ENCODE measurements at places on chromosomes 6 and 20.

DNA sequence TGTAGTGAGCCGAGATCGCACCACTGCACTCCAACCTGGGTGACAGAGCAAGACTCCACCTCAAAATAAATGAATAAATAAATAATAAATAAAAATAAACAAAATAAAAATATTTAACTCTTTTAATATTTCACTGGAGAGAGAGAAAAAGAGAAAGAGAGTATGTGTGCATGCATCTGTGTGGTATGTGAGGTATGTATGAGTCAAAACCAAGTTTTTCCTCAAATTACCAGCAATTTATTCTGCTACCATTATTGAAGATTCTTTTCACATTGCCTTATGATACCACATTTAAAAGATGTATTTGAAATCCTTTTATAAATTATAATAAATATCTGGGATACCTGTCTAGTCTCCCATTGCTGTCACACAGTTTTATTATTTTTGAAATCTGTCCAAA is 122.1 kb downstream of the CD164 start:
- DNase-seq: no peak

- no peak for DNase-seq
Measured at GRCh38 chr6:49097116-49097515, 365.9 kb downstream of the MMUT start.

- no peak for DNase-seq
Measured at GRCh38 chr6:10545482-10545881, 24.3 kb downstream of the GCNT2 start.

GRCh38 chr6:104381907-104382306 is 477.8 kb downstream of the HACE1 start:
- DNase-seq: no peak

DNA sequence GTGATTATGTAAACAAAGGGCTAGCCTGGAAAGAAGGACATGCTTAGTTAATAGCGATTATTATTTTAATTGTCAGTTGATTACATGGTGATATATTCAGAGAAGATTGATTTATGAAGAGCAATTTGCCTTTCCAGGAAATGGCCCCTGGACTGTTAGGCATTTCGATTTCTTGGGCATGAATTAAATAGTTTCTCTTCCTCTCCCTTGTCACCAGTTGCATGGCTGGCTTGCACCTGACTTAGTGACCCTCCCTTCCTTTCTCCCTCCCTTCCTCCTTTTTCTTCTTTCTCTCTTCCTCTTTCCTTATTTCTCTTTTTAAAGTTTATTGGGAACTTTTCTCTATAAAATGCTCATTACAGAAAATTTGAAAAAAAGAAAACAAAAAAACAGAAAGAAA is 235.4 kb downstream of the CDC5L start:
- no peak for DNase-seq

Data from NCI-H2171 treated with DMSO at 0.1 percent for 48 hours (cell line).